Right ventricle myocardium superior (tissue), 1 donor: ENCODE measurements at places on chromosomes 3 and 15. TPM values are rescaled to one million over a fixed set of nuclear protein-coding genes. Genes with fewer than 3 reads are reported as not detected.

DNA sequence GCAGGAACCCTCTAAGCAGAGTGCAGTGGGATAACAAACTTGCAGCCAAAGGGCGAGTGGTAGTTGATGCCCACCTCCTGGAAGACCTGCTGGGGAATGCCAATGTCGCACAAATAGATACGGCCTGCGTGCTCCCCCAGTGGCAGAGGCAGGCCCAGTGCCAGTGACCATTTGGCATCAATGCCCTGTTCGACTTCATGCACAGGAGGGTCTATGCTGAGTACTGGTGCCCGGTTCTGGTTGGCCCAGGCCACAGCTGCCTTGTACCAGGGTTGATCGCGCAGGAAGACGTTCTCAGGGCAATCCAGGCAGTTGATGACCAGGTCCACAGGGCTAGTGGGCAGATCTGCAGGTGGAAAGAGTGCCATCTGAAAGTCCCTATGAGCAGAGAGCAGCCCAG, 17.0 kb downstream of the CLK3 start:
- DNase-seq, result no peak

- DNase-seq, result no peak
These were observed 23.2 kb downstream of the EIF1B start for GRCh38 chr3:40332684-40333083.

- peak; percentile 90 for DNase-seq
These were observed at the start of gene SEMA7A for GRCh38 chr15:74433592-74434262. Gene SEMA7A (minus strand): TSS chr15:74433958. CDS start chr15:74433918, 40 bp downstream.

Gene ITGA11
- 32.2 TPM for total RNA-seq

Gene RASA2
- total RNA-seq, result 3.5 TPM

Gene HIGD2B
- total RNA-seq, result not detected
